ENCODE measurements at places on chromosomes 4 and X.

DNA sequence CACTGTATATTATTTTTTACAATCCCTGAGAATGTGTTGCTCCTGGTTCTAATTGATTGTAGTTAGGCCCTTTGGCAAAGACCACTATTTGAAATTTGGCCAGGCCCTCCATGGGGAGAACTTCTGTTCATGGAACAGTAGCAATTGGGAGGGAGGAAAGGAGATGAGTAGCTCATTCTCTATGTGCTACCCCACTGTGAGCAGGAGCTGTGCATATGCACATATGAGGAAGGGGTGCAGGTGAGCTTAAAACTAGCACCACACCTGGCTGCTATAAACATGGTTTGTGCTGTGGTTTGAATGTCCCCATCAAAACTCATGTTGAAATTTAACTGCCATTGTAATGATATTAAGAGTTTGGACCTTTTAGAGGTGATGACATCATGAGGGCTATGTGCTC lies 1483.2 kb downstream of the PCDH7 start:
- no peak for DNase-seq

GRCh38 chrX:45619290-45619689 lies 418.6 kb upstream of the DIPK2B start:
- no peak for DNase-seq

- no peak for DNase-seq
These were observed 88.8 kb upstream of the FAM9B start for GRCh38 chrX:9122519-9123245.

DNA sequence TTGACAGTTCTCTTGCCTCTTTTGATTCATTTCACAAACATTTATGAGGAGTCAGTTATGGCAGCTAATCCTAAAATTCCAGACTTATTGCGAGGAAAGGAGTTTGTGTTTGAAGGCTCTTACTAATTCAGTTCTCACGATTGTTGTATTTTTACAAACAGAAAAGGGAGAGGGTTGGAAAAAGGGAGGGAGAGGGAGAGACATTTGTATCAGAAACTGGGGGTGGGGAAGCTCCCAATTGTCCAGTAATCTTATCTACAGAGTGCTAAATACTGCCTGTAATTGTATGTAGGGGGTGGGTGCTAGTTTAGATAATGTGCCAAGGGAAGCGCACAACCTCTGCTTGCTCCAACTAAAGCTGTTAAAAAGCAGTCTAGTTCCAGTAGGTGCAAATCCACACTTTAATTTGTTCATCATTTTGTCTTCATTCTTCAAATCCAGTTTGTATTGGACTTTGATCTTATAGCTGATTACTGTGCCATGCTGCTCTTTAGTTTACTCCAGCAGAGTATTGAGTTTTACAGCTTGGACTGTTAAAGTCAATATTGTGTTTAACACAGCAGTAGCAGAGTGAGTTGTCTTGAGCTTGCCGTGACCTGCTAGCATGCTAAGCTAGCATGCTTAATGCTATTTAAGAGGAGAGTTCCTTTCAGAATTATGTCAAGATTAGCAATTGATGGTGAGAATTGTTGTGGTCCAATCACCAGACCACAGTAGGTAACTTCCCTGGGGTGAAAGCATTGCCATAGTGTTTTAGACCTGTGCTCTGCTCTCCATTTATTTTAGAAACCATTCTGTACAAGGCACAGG lies 13.9 kb downstream of the FNIP2 start:
- DNase-seq = no peak

DNA sequence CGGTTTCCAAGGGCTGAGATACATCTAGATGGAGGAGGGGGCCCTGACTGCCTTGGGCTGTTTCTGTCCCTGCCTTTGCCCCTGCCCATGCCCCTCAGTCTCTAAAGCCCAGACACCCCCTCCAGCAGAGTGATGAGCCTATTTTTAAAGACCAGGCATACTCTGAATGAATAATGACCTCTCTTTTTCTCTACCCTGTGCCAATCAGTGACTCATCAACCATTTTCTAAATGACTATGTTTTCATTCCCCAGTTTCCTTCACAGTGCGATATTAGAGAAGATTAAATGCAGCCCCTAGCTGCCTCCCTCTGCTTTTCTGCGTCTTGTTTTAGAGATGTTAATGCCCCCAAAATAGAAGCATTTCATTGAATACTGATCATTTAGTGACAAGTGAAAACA lies 15.5 kb upstream of the NHS start:
- DNase-seq = no peak

DNA sequence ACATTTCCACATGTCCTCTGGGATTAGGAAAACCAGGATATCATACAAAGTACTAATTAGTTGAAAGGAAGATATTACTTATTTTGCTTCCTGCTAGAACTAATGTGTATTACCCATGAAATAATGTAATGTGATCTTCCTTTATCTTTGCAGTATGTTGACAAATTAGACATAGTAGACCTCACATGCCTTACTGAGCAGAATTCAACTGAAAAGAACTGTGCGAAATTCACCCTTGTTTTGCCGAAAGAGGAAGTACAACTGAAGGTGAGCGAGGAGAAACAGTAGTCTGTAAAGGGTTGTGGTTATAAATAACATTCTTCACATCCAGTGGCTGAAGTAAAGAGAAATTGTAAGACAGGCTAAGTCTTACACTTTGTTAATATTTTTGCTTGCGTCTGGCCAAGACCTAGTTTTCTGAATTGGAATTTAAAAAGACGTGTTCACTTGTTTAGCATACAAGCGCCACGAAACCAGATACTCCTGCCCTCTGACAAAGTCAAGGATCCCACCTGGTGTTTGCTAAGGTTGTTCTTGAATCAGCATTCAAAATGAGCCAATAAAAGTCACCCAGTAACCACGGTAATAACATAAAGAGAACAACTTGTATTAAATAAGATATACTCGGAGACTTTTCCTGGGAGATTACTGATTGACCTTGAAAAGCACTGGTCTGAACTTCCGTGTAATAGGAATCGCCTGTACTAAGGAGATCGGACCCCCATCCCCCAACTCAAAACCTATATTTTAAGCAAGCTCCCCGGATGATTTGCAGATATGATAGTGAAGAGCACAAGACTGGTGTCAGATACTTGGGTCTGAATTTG lies 16.9 kb downstream of the STAP1 start:
- DNase-seq = no peak

DNA sequence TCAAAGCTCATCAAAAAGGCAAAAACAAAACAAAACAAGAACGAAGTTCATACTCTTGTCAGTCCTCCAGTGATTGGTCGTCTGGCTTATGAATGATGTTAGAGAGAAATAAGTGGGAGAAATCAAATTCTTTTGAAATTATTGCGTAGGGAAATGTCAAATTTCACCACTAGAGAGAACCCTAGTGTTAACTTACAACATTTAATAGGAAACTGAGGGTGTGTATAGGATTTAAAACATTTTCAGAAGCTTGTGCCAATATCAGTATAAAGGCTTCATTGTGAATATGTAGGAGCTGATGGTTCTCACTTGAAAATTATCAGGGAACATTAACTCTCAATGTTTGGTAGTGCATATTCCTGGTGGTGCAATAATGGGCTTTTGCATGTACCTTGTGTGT lies 17.4 kb downstream of the ADH6 start:
- DNase-seq = no peak

- no peak for DNase-seq
These were observed 11.5 kb downstream of the CRMP1 start for GRCh38 chr4:5881340-5881739.

GRCh38 chrX:69163936-69164741 lies 1.1 kb downstream of the PJA1 start:
- DNase-seq = no peak

DNA sequence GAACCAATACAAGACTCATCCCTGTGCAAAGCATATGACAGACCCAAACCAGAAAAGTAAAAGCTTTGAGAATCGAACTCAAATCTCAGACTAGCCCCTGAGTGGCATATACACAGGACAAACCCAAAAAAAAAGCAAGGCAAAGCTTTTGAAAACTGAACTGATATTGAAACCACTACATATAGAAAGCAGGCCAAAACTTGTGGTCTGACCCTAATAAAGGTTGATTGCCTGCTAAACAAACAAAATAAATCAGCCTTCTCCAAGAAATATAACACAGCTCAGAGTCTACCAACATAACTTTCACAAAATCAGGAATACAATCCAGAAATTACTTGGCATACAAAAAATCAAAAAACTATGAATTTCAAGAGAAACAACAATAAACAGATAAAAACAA lies 40.3 kb downstream of the LRBA start:
- no peak for DNase-seq

DNA sequence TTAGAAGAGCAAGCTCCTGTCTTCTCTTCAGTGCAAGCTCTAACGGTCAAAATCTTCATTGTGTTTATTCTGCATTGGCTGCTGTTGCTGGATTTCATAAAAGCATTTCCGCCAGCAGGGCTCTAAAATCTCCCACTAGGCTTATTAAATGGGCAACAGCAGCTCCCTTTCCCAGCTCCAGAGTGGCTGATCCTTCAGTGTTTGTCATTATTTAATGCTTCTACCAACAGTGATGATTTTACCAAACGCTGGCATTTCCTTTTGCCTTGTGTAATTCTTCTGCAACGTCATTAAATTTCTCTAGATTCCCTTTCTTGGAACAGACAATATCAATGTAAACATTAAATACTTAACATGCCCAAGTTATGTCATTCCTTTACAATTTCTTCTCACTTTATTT lies 20.1 kb downstream of the SLC7A11 start:
- DNase-seq = no peak

- no peak for DNase-seq
These were observed 170.4 kb upstream of the LDB2 start for GRCh38 chr4:17068891-17069290.

GRCh38 chr4:66564901-66565651 lies 894.8 kb upstream of the EPHA5 start:
- no peak for DNase-seq

DNA sequence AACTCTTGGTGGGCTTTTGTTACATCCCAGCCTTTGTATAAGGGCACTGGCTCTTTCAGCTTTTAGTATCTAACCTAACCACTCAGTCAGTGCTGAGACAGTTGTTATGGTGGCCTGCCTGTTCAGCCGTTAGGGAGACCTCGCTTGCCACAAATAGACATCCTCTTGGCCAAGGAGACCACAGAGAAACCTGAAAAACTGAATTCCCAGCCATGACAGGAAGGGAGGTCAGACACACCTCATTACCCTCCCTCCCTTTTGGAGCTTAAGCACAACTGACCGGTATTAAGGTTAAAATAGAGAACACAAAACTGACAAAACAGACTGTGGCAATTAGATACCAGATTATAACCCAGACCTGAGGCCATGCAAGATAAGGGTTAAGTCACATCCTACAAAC lies 1639.3 kb downstream of the RPA4 start:
- DNase-seq = no peak

GRCh38 chr4:55547918-55548317 lies 1.2 kb upstream of the CLOCK start:
- no peak for DNase-seq

GRCh38 chr4:7387925-7388324 lies 46.8 kb downstream of the PSAPL1 start:
- DNase-seq = no peak

- DNase-seq = peak; percentile 3
These were observed 20.1 kb upstream of the CSF2RA start for GRCh38 chrX:1248331-1249061.

GRCh38 chrX:3026074-3026815 lies 15.0 kb upstream of the ARSF start:
- no peak for DNase-seq

DNA sequence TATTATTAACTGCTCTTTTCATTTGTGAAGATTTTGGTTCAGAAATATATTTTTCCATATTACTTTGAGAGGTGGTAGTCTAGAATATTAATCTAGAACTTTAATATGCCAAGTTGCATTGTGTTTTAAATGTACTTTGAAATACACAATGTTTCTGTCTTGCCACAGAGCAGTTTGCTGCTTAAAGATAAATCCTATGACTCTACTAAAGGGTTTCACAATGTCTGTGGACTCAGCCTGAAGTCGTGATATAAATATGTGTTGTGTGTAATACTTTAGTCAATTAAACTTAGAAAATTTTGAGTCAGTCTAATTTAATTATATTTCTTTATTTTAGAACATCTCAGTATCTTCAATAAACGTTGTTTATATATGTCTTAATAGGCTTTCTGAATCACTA lies 1771.7 kb upstream of the PCDH7 start:
- DNase-seq = no peak

DNA sequence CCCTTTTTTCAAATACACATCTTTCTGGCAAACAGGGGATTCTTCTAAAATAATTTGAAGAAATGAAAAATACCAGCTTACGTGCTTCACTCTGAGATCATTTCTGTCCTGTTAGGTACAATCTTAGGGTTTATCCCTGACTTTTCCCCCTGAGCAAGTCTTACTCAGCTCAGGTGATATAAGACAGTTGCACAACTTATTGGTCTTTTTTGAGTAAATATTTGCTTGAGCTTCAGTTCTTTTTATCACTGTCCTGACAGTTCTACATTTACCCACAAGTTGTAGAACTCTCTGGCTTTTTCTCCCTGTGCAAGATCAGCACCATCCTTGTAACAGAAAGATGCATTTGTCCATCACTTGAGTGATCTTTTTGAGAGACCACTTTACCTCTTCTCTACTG lies 84.9 kb downstream of the MID1IP1 start:
- no peak for DNase-seq

DNA sequence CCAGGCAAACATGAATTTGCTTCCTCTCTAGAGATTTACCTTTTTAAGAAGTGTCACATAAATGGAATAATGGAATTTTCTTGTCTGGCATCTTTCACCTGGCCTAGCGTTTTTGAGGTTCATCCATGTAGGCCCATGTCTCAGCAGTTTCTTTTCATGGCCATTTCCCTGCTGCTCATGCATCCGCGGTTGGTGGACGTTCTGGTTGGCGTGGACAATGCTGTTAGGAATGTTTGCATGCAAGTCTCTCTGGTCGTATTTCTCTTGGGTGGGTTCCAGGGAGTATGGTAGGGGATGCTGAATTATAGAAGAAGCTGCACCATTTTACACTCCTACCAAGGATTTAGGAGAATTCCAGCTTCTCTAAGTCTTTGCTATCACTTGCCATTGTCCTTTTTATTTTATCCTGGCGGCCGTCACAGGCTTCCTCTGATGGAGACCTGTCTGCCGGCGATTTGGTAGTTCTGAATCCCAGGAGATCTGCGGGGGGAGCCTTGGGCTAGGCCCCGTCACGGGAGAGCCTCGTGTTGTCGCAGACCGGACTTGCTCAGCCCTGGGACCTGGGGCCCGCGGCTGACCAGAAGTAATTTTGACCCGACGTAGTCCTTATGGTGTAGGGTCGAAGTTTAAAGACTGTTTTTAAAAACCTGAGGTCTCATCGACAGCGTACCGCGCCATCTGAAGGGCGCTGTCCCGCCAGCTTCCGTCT lies 56.9 kb upstream of the TADA2B start:
- DNase-seq = peak; percentile 36

DNA sequence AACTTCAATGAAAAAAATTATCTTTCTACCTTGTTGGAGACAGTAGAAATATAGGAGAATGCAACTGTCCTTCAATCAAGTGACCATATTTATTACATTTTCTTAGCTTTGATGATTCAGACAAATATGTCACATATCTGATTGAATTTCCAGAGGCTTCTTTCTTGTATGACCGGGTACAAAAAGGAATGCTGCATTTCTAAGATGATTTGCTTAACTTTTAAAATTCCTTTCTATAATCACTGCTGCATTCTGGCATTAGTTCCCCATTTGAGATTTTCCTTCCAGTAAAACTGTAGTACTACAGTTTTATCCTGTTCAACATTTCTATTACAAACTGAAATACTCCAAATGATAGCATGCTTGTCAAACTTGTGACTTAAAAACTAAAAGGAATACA lies 5.2 kb downstream of the MFSD8 start:
- no peak for DNase-seq

Measured in ACHN (cell line).